ENCODE measurements at places on chromosomes 5 and 9. TPM values are rescaled to one million over a fixed set of nuclear protein-coding genes. Genes with fewer than 3 reads are reported as not detected.

DNA sequence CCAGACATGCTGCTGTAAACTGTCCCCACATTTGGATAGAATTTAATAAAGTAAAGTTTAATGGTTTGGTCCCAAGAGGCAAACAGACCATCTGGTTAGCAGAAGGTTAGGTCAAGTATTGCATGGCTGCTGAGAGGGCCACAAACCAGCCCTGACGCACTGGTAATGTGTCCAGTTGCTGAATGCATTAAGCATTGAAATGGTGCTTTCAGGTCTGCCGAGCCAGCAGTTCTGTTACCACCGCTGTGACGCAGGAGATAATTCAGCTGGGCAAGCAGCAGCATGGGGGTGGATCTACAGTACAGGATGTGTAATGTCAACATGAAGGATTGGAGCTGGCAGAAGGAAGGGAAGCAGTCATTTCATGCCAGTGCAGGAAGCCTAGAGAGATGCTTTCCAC, 16.0 kb downstream of the ZNF462 start:
- no peaks in the 10 kb centered on the region for H3K36me3 ChIP-seq
- no peaks in the 10 kb centered on the region for H3K27me3 ChIP-seq
- H3K4me3 ChIP-seq, result no peak overlapping the region
- DNase-seq, result peak; percentile 94
- peaks cover 64% of the 10 kb centered on the region for H3K4me1 ChIP-seq
- H3K27ac ChIP-seq, result peak overlapping the region; percentile 74

DNA sequence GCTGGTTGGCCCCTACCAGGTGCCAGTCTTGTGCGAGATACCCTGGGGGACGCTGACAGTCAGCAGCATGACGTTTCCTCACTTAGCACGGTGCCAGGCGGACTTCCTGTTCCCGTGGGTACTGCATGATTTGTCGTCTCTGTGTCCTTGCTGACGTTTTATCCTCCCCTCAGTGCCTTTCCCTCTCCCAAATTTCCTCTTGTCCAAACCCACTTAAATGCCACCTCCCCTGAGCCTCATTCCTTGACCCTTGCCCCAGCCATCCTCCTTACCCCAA, 60.6 kb upstream of the SAP30L start:
- H3K4me1 ChIP-seq, result peaks cover 2% of the 10 kb centered on the region
- H3K4me3 ChIP-seq, result no peak overlapping the region
- H3K27ac ChIP-seq, result no peak overlapping the region
- H3K36me3 ChIP-seq, result peaks cover 10% of the 10 kb centered on the region
- H3K27me3 ChIP-seq, result no peaks in the 10 kb centered on the region

DNA sequence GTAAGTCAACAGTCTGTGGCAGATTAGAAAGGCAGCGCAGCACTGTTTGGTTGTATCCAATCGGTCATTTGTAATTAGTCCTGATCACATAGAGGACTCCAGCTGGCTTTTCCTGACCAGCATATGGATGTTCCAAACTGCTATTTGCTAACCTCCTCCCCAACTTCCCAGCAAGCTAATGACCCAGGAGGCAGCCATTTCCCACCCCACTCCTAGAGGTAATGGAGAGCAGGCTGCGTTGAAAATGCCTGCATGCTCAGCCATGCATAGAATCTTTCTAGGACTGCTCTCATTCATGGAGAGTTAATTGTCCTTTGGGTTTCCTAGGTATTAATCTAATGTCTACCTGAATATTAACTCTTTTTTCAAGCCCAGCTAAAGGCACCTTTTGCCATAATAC, 850.6 kb upstream of the WWC1 start:
- no peak for DNase-seq
- H3K36me3 ChIP-seq, result no peaks in the 10 kb centered on the region
- H3K27me3 ChIP-seq, result no peaks in the 10 kb centered on the region
- no peak overlapping the region for H3K4me3 ChIP-seq
- no peak overlapping the region for H3K27ac ChIP-seq

- no peak for DNase-seq
- peaks cover 28% of the 10 kb centered on the region for H3K4me1 ChIP-seq
- H3K27me3 ChIP-seq, result no peaks in the 10 kb centered on the region
- no peaks in the 10 kb centered on the region for H3K36me3 ChIP-seq
- no peak overlapping the region for H3K4me3 ChIP-seq
- H3K27ac ChIP-seq, result no peak overlapping the region
Measured at GRCh38 chr5:135434591-135435466, 12.3 kb downstream of the DCANP1 start.

DNA sequence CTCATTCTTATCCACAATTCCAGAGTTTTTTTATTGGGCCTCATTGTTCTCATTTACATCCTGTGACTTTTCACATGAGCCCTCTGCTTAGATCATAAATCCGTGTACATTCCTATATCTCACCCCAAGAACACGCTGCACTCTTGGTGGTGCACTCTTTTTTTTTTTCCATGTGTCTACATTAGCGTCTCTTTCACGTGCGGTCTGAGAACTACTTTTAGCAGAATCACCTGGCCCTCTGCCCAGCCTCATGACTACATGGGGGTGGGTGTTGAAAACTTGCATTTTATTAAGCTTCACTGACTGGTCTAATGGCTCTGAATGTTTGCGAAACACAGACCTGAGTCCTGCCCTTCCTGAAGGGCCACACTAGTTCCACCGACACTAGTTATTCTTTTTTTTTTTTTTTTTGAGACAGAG, 18.6 kb downstream of the C9orf57 start:
- H3K36me3 ChIP-seq, result no peaks in the 10 kb centered on the region
- no peak overlapping the region for H3K4me3 ChIP-seq

- peaks cover 13% of the 10 kb centered on the region for H3K4me1 ChIP-seq
- H3K27ac ChIP-seq, result peak overlapping the region; percentile 25
- H3K4me3 ChIP-seq, result no peak overlapping the region
- peak; percentile 82 for DNase-seq
- no peaks in the 10 kb centered on the region for H3K27me3 ChIP-seq
Measured at GRCh38 chr9:133341369-133342068, 5.5 kb upstream of the SURF6 start.

DNA sequence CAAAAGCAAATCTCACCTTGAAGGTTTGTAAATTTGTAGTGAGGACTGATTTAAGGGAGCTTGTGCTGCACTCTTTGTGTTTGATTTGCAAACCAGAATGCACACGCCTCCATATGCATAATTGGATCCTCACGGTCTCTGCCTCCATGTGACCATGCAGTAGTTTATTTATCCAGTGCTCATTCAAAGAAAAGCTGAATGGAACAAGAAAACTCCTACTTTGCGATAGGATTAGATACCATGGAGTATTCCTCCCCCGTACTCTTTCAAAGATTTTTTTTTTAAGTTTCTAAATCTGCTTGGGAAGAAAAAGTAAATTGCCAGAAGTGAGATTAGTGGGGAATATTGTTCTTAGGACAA, 290.4 kb upstream of the TUT7 start:
- no peaks in the 10 kb centered on the region for H3K27me3 ChIP-seq
- no peak for DNase-seq
- no peak overlapping the region for H3K27ac ChIP-seq
- no peak overlapping the region for H3K4me3 ChIP-seq

DNA sequence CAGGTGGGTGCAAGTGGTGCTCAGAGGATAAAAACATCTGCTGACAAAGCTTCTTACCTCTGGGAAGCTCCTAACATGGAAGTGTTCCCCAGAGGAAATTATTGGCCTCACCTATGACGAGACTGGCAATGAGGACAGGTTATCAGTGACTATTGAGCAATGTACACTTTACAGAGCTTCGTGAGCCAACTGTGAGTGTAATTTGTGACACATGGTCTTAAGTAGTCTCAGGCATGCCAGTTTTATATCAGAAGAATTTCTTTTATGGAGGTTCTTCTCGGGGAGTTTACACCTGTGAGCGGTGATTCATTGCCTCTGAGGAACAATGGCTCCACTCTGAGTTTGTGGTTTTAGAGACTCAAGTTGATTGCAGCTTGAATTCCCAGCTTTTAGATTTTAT, 11.3 kb downstream of the ANKDD1B start:
- H3K27me3 ChIP-seq, result no peaks in the 10 kb centered on the region
- no peak for DNase-seq
- no peak overlapping the region for H3K27ac ChIP-seq
- no peaks in the 10 kb centered on the region for H3K4me1 ChIP-seq
- H3K4me3 ChIP-seq, result no peak overlapping the region

Gene LEAP2
- 0.36 TPM for total RNA-seq

DNA sequence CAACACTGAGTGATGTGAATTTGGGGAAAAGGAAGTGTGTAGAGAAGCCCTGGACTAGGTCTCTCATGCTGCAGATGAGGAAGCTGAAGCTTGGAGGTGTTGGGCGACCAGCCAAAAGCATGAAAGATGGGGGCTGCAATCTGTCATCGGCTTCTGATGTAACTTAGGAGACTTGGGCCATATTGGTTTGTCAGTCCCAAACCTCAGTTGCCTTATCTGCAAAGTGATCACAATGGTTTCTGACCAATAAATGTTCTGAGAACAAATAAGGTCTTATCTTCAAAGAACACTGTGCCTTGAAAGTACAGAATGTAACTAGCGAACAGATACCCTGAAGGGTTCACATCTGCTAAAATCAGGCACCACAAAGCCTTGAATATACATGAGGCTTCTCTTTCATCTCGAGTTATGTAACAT, 198.4 kb upstream of the NR3C1 start:
- no peaks in the 10 kb centered on the region for H3K4me1 ChIP-seq
- H3K27me3 ChIP-seq, result no peaks in the 10 kb centered on the region
- H3K27ac ChIP-seq, result no peak overlapping the region
- H3K4me3 ChIP-seq, result no peak overlapping the region

GRCh38 chr5:91378752-91379211, 4.3 kb downstream of the ARRDC3 start:
- H3K36me3 ChIP-seq, result peaks cover 6% of the 10 kb centered on the region
- H3K27ac ChIP-seq, result peak overlapping the region; percentile 96
- no peaks in the 10 kb centered on the region for H3K27me3 ChIP-seq
- peak overlapping the region; percentile 73 for H3K4me3 ChIP-seq
- H3K4me1 ChIP-seq, result peaks cover 45% of the 10 kb centered on the region
- DNase-seq, result no peak

Gene CENPK
- 1.4 TPM for total RNA-seq

Gene FYB1
- 13.7 TPM for total RNA-seq

Gene ADAMTS12
- total RNA-seq, result 4.4 TPM

DNA sequence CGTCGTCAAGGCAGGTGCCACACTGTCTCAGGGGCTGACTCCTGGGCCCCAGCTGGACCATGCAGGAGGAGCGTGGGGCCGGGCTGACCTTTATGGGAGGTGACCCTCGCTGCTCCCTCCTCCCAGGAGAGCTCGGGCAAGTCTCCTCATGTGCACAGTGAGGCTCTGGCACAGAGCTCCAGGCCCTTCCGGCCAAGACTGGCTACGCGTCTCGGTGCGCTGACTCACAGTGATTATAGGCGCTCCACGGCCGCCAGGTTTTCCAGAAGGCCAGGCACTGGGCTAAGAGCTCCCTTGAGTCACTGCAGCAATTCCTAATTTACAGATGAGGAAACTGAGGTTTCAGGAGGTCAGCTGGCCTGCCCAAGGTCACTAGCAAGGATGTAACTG, 47.4 kb downstream of the VAV2 start:
- DNase-seq, result no peak
- H3K27me3 ChIP-seq, result no peaks in the 10 kb centered on the region
- H3K4me1 ChIP-seq, result no peaks in the 10 kb centered on the region
- H3K4me3 ChIP-seq, result no peak overlapping the region
- H3K27ac ChIP-seq, result no peak overlapping the region
- H3K36me3 ChIP-seq, result no peaks in the 10 kb centered on the region

DNA sequence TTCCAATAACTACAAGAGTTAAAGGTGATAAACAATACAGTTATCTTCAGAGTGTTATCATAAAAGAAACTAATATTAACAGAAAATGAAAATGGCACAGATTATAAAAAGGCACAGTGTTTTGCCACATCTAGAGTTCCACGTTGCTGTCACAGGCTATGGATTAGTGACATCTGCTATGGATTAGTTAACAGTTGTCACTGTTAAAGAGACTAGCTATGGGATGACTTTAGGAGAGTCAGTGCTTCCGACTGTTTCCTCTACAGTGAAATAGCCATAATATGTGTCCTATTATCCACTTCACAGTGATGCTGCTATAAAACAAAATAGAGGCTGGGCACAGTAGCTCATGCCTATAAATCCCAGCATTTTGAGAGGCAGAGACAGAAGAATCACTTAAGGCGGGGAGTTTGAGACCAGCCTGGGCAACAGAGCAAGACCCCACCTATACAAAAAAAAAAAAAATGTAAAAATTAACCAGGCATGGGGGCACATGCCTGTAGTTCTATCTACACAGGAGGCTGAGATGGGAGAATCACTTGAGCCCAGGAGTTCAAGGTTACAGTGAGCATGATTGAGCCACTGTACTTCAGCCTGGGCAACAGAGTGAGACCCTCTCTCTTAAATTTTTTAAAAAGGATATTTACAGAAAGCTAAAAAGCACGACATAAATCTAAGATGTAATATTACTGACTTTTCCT, 19.7 kb downstream of the MAPKAP1 start:
- H3K4me1 ChIP-seq, result no peaks in the 10 kb centered on the region
- DNase-seq, result no peak
- no peaks in the 10 kb centered on the region for H3K36me3 ChIP-seq
- no peaks in the 10 kb centered on the region for H3K27me3 ChIP-seq

Gene TAS2R1
- total RNA-seq, result not detected

Gene IER5L
- total RNA-seq, result 17.4 TPM

GRCh38 chr5:123186771-123187170, 97.7 kb downstream of the PRDM6 start:
- no peak for DNase-seq
- H3K36me3 ChIP-seq, result peaks cover 7% of the 10 kb centered on the region
- H3K4me3 ChIP-seq, result no peak overlapping the region
- no peak overlapping the region for H3K27ac ChIP-seq
- H3K4me1 ChIP-seq, result no peaks in the 10 kb centered on the region
- H3K27me3 ChIP-seq, result no peaks in the 10 kb centered on the region

Gene PCDHGA3
- 4.4 TPM for total RNA-seq

GRCh38 chr9:21160178-21160577, 6.3 kb downstream of the IFNA21 start:
- no peak overlapping the region for H3K4me3 ChIP-seq
- DNase-seq, result no peak
- H3K27me3 ChIP-seq, result no peaks in the 10 kb centered on the region
- no peak overlapping the region for H3K27ac ChIP-seq

GRCh38 chr5:105460721-105461120, 1898.1 kb upstream of the NUDT12 start:
- DNase-seq, result no peak
- H3K4me3 ChIP-seq, result no peak overlapping the region
- H3K27ac ChIP-seq, result no peak overlapping the region
- H3K36me3 ChIP-seq, result no peaks in the 10 kb centered on the region
- H3K27me3 ChIP-seq, result no peaks in the 10 kb centered on the region
- H3K4me1 ChIP-seq, result no peaks in the 10 kb centered on the region

- H3K4me3 ChIP-seq, result no peak overlapping the region
- no peak overlapping the region for H3K27ac ChIP-seq
Measured at GRCh38 chr5:61796773-61797172, 464.7 kb downstream of the ZSWIM6 start.

Gene SH3TC2
- total RNA-seq, result 0.66 TPM
